Cerebellar nuclear complex (tissue), 1 donor: ENCODE measurements at places on chromosomes 16 and 17.
A peak's percentile ranks its signal among the peaks of the same experiment; 100 is the strongest.

DNA sequence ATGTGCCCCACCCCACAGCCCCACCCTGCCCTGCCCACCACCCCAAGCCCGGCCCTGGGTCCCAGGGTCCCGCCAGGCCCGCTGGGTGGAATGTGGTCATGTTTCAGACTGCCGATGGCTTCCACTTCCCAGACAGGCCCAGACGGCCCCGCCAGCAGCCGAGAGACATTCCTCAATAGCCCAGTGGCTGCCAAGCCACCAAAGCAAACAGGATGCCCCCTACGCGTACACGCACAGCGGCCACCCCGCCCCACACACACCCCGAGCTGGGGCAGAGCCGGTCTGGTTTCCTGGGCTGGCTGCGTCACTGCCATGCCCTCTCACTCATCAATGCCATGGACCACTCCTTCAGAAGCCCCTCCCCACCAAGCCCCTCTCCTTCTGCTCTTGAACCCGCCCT, 1.2 kb upstream of the KRT17 start:
- DNase-seq = no peak

- no peak for DNase-seq
These were observed 3.7 kb downstream of the LDHD start for GRCh38 chr16:75112734-75113491.

GRCh38 chr16:4879049-4879448, 31.8 kb downstream of the UBN1 start:
- no peak for DNase-seq

- DNase-seq = no peak
These were observed 40.3 kb downstream of the WNT3 start for GRCh38 chr17:46777943-46778915.

- DNase-seq = no peak
These were observed at the start of gene CAMTA2 for GRCh38 chr17:4986951-4987766. TSS of gene CAMTA2 (minus strand) at chr17:4987675. CDS start at chr17:4986222, 1,453 bp downstream.

- no peak for DNase-seq
These were observed 28.5 kb downstream of the GLP2R start for GRCh38 chr17:9854255-9854654.

GRCh38 chr16:67036323-67036741, 7.4 kb downstream of the CBFB start:
- no peak for DNase-seq

- DNase-seq = no peak
These were observed 2.0 kb downstream of the TBC1D10B start for GRCh38 chr16:30368122-30368791.

GRCh38 chr17:49369760-49370159, 7.7 kb upstream of the ZNF652 start:
- DNase-seq = no peak

DNA sequence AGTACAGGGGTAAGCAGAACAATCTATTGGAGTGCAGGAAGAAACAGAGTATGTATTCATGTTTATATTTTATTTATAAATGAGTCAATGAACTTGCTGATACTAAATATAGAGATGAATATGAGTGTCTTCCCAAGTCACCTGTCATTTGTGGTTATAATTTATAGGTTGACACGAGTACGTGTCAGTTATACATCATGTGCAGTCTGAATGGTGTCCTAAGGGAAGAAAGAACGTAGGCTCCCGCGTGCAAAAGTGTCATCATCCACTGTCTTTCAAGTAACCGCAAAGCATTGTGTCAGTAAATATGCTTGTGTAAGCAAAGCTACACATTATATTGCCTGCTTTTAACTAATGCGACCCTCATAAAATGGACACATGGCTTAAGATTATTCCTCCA, 786.1 kb downstream of the KCNJ2 start:
- DNase-seq = no peak

DNA sequence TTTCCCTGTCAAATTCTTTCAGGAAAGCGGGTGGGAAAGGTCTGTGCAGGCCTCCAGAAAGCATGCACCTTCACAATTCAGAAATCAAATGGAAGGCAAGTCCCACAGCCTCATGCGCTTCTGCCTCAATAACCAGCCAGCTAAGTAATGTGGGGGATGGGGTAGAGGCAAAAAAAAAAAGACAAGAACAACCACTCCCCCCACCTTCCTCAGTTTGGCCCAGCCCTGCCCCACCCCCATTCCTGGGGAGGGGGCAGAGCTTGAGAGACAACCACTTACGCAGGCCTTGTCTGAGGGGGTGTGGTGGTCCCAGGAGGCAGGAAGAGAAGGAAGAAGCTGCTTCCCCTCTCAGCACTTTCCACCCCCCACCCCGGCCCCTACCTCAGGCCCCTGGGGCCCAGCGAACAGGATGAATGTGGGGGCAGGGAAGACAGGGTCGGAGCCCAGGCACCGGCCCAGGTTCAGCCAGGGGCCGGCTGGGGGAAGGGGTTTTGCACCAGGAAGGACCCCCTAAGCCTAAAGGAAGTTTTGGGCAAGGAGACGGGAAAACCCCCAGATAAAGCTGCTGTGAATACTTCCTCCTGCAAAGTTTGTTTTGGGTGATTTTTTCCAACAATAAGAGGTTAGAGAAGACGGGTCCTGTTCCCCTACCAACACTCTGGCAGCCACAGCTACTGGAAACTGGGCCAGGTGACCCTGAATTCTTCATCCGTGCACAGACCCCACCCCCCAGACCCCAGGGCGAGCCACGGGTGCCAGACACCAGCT, 1.2 kb downstream of the JUP start:
- no peak for DNase-seq

DNA sequence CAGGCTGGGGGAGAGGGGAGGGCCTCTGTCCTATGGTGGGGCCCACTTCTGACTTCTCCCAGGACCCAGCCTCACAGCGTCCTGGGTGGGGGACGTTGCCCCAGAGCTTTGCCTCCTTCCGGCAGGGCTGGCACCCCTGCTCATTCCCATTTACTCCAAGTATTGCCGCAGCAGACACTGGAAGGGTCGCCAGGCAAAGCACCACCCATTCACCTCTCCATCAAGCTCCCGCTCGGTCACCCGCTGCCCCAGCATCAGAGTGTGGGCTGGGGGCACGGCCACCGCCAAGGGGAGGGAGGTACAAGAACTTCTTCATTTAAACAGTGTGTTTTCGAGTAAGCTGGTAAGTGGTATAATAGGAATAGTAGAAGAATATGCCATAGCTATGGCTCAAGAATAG, 52.8 kb upstream of the GNG13 start:
- DNase-seq = no peak

- DNase-seq = no peak
These were observed 16.3 kb downstream of the PIPOX start for GRCh38 chr17:29059281-29059680.

GRCh38 chr16:64217789-64218535, 903.9 kb downstream of the CDH11 start:
- DNase-seq = no peak

DNA sequence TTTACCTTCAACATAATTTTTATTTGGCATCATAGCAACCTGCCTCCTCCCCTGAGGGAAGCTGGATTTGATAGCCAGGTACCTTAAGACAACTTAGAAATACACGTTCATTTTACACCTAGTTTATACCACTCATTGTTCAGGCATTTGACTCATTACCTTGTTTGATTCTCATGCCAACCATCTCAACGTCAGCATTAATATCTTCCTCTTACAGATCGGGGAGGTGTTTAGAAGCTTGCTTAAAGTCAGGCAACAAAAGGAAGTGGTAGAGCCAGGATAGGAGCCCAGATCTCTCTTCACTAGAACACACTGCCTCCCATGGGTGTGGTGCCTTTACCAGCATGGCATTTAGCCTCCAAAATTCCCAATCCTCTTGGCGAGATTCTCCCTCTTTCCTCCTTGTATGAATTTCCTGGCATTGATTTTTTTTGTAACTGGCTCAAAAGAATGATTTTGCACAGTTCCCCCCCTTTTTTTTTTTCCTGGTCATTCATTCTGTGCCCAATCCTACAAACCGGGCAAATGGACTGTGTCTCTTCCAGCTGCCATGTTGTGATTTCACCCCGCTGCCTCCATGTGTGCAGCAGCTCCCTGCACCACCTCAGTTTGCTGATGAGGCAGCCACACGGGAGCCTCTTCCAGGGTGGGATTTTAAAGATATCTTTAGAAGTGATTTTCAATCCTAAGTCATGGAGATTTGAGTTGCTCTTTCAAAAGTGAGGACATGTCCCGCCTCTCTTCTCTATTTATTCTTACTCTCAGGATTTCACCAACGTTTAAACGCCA, 383.6 kb downstream of the UTP18 start:
- DNase-seq = no peak

DNA sequence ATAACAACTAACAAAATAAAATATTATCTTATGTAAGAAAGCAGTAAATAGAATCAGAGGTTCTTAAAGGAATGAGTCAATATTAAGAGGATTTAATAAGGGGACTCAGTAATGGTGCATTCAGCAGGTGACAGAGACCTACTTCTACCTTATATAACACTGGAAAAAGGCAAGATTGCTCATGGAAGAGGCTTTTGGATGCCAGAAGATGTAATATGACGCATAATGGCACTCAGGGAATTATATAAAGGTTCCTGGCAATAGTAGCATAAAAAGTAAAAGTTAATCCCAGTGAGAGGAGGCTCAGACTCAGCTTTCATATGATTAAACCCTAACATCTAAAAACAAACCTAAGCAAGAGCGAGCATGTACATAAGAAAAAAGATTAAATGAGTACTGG, 136.0 kb upstream of the NACA2 start:
- DNase-seq = no peak

DNA sequence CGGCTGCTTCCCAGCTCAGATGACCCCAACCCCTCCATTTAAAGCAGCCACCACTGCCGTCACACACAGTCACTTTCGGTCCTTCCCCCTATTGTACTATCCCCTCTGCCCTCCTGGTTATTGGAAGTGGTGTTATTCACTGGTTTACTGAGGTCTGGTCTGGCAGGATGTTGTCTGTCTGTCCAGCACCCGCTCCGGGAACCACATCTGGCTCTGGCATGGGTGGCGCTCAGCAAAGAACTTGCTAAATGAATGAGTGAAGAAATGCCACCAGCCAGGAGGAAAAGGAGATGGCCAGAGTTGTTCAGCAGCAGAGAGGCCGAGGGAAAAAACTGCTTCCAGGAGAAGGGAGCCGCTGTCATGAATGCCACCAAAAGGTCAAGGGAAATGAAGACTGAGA, 161.6 kb downstream of the GSG1L start:
- no peak for DNase-seq

GRCh38 chr17:63601439-63602371, 1.0 kb downstream of the TACO1 start:
- no peak for DNase-seq

DNA sequence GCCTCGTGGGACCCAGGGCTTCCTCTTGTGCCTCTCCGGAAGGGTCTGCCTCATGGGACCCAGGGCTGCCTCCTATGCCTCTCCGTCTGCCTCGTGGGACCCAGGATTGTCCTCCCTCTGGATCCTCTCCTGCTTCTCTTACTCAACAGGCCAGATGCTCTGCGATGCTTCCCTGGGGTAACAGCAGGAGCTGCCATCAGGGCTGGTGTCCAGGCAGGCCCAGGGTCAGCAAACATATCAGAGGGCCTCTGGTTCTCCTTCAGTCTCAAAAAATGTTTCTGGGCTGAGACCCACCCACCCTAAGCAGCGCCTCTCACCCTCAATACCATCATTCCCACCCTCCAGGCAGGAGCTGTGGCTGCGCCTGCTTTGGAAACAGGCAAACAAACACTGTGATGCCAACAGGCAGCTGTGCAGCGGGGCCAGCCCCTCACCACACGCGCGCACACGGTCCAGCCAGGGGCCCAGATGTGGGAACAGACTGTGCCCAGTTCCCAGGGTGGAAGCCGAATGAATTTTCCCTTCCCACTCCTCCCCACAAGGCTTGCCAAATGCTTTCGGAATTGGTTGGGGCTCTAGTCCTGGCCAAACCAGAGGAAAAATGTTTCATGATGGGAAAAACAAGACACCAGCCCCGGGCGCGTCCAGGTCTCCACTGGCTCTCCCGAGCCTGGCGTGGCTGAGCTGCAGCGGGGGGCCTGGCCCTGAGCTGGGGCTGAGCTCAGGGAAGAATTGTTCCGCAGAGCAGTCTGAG, 11.3 kb downstream of the TIMM22 start:
- no peak for DNase-seq

GRCh38 chr17:8162233-8162996, at the start of gene VAMP2:
TSS of gene VAMP2 (minus strand) at chr17:8162948. CDS start at chr17:8162879, 69 bp downstream.
- no peak for DNase-seq

- DNase-seq = no peak
These were observed 274.9 kb downstream of the CDH11 start for GRCh38 chr16:64846966-64847365.

DNA sequence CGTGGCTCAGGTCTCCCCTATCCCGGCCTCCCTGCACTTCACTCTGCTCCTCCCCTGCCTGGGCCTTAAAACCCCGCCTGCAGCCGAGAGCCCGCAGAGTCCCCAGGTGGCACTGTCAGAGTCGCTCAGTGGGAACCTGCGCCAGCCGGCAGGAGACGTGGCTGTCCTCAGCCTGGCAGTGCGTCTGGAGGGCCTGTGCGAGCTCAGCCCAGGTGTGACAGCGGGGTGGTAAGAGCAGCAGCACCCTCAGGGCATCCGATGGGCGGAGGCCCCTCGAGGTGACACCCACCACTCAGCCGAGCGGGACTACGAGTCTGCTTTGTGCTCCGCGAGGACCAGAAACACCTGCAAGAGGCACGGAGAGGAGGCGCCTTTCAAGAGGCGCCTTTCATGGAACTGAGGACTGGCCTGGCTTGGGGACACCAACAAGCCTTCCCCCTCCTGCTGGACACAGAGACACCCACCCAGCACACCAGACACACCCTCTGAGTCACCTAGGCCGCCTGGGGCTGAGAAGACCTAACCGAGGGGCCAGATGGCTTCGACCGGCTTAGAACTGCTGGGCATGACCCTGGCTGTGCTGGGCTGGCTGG, at the start of gene CLDN9:
Gene CLDN9 (plus strand): TSS at position 96 of the 593 bp plus-strand sequence. CDS start 440 bp downstream, at position 536.
- DNase-seq = no peak

- DNase-seq = no peak
These were observed 2.3 kb upstream of the KCNJ12 start for GRCh38 chr17:21373696-21374440.

DNA sequence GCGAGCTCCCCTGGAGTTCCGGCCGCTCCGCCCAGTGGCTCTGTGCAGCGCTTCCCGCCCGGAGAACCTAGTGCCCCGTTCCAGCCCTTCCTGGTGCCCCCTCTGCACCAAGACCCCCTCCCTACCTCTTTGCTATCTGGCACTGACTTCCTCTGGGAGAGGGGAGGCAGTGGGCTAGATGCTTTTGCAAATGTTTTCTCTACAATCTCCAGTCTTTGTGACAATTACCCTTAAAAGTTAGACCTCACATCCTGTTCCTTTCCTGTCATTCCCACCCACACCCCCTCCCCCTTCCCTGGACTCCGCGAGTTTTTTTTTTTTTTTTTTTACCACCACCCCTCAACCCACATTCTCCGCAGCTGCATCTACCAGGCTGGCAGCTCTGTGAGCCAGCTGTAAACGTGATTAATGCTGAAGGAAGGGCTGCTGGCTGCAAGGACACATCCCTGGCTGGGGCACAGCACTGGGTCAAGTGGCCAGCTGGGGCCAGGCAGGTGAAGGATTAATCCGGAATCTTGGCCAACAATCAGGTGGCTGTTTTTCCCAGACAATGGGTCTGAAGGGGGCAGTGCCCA, 101.5 kb downstream of the MGAT5B start:
- DNase-seq = no peak

- no peak for DNase-seq
These were observed 8.5 kb downstream of the KRTAP9-7 start for GRCh38 chr17:41284043-41284442.

GRCh38 chr17:12180644-12181261, 160.1 kb downstream of the MAP2K4 start:
- DNase-seq = no peak

- DNase-seq = no peak
These were observed 624.3 kb downstream of the MAF start for GRCh38 chr16:78976212-78976611.

- peak; percentile 51 for DNase-seq
These were observed 4.3 kb downstream of the THOC6 start for GRCh38 chr16:3027983-3028715.
